Hematopoietic multipotent progenitor cell treated with erythropoietin and hydrocortisone succinate and interleukin-3 and kit ligand, for 17 days (in vitro differentiated cells): ENCODE measurements at places on chromosomes 5 and 9.

GRCh38 chr5:162672061-162672460 lies 604.5 kb downstream of the GABRG2 start:
- DNase-seq: no peak

GRCh38 chr5:125750861-125751186 lies 672.4 kb upstream of the GRAMD2B start:
- DNase-seq: no peak

DNA sequence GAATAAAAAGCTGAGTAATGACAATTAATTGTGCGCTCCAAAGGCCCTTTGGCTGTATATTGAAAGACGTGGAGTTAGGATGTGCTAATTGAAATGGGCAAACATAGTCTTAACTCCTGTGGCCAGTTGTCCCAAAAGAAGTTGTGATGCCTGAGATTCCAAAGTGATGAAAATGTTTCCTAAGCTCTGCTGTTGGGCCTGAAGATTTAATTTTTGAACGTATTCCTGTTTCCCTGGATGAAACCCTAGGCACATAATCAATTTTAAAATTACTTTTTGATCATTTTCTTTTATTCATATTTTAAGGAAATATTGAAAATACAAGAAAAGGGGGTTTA lies 87.9 kb downstream of the PRDM6 start:
- DNase-seq: no peak

DNA sequence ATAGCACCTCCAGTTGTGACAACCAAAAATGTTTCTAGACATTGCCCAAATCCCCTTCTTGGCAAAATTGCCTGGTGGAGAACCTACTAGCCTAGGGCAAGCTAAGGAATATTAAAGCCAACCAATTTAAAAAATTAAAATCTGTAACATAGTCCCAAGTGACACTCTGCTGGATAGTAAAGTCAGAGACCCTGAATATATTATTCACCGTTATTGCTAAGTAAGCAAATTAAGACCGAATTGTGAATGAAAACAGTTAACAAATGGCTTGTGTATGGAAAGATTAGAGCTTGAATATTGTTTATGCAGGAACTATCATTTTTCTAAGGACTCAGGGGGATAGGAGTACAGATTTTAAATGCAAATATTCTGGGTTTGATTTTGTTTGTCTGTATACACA lies 208.1 kb downstream of the DMAC1 start:
- no peak for DNase-seq

DNA sequence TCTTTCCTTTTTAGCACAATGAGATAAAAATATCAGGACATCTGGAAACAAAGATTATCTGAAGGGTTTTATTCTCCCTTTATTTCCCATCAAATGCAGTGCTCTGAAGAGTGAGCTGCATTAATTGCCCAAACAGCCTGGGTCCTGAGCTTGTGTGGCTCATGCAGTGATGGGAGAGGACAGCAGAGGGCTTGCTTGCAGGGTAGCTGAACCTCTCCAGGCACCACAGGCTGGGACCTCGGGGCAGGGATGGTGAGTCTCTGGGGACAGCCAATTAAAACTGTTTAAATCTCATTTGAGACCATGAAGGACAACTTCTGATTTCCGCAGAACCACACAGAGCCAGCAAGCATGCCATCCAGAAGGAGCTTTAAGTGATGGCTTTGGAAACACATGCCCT lies 71.2 kb downstream of the PLAC8L1 start:
- DNase-seq: peak; percentile 29

DNA sequence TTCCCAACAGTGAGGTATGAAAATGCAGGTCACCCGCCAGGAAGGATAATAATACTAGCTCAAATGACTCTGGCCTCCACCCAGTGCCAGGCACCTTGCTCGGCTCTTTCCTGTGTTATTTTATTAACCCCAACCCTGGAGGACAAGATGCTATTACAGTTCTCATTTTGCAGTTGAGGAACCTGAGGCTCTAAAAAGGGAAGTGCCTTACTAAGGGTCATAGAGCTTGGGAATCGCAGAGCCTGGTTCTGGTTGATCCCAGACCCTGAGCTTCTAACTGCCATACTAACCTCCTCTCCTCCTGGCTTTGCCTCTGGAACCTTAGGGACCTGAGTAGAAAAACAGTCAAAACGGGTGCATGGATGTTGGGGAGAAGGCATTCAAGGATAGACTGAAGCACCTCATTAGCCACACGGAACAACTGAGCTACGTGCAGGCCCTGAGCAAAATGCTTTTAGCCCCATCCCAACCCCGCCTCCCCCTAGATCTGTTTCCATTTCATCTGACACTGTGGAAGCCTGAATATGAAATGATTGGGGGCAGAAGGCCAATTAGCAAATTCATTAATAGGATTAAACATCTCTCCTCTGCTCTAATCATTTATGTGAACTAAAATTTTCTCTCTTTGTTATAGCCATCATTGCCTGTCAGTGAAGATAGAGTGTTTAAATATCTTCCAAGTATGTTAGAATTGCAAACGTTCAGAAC lies 7.9 kb downstream of the KCNIP1 start:
- DNase-seq: no peak

GRCh38 chr9:10250219-10250618 lies 362.6 kb downstream of the PTPRD start:
- no peak for DNase-seq

- no peak for DNase-seq
These were observed 42.1 kb downstream of the GABRA1 start for GRCh38 chr5:161889971-161890370.

DNA sequence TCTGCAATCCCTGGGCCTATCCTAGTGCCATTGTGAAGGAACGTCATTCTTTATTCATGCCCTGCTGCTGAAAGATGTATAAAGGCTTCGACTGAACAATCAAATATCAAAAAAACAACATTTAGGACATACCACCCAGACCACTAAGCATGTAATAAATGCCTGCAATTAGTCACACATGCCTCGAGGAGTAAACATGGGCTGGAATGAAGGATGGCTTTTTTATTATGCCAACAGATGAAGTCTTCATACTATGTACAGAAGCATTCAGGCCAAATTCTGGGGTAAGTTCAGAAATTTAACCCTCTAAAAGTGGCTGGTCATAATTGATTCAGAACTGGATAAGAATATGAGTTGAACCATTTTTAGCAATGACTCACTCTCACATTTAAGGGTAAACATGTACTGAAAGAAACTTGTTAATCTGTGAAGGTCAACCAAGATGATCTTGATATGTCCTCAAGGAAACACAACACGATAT lies 38.1 kb downstream of the FAM240B start:
- no peak for DNase-seq

DNA sequence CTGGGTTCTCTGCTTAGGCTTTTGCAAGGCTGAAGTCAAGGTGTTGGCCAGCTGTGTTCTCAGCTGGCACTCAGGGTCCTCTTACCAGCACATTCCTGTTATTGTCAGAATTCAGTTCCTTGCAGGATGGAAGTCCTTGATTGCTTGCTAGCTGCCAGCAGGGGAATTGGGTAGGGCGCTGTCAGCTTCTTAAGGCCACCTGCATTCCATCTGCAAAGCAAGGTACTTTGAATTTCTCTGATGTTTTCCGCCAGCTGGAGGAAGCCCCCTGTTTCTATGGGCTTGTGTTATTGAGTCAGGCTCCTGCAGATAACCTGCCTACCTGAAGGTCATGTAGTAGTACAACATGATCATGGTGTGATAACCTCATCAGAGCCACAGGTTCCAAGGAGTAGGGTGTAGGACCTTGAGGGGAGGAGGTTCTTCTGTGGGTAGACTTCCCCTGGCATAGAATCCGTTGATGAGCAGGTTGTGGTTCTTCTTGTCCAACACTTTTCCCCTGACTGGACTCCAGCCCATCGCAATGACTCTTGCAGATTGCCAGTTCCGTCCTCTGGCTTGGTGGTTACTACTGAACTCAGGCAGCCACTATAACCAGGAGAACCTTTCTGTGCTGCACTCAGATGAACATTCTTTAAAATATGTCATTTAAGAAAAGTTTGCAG lies 6.8 kb downstream of the TENT4A start:
- DNase-seq: peak; percentile 49

DNA sequence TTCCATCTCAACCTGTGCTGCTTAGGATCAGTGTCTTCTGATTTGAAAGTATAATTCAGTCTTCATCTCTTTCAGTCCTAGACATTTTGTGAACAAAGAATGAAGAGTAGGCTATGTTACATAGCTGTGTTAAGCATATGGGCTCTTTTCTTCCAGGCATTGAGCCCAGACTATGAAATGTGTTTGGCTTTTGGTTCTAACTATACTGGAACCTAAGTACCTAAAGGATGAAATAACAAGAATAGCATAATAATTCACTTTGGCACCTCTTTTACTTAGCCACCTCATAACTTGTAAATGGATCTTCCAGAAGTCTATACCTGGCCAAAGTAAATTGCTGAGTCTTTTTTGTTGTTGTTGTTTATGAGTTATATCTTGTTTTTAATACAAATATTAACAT lies 71.4 kb downstream of the SLF1 start:
- DNase-seq: no peak

GRCh38 chr9:93010056-93010455 lies 48.4 kb upstream of the SUSD3 start:
- DNase-seq: no peak

GRCh38 chr5:74885170-74885569 lies 19.0 kb upstream of the FAM169A start:
- no peak for DNase-seq
